HAP-1 (cell line): ENCODE measurements at places on chromosomes 2 and 18.

DNA sequence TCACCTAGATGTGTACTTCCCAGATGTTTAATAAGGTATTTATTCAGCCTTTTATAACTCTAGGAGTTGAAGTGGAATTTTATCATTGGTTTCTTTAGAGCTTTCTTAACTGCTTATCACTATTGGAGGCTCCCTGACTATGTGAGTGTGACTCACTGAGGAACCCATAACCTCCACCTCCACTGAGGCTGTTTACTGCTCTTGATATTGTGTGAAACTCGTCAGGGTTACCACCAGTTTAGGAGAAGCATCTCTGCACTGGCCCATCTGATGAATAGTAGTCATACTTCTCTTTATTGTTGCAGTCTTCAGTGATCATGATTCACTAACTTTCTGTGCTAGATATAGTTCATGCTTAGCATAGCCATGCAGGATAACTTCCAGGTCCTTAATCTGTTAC, 79.6 kb upstream of the UBXN4 start:
- no peak for DNase-seq

DNA sequence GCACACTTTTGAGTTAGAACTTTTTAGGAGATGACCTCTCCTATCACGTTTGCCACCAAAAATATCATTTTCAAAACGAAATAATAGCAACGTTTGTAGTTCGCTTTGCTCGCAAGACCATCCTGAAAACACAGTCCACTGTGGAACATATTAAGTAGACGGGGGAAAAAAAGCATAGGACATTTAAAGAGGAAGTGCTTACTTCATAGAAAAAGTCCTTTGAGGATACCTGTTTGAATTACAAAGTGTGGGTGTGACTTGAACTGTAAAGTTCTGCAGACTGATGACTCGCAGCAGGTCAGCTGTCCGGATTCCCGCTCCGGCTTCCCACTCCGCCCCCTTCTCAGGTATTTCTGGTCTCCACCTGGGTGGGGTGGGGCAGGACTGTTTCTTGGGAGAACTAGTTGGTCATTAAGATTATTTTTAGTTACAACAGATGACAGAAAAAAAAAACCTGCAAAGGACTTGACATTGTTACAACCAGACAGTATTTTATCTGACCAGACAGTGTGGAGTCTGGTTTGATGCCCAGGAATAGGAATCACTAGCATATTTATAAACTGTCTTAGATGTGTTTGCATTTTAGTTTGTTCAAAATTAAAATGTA, 13.3 kb downstream of the CNOT11 start:
- no peak for DNase-seq

- no peak for DNase-seq
Measured at GRCh38 chr2:29687121-29687520, 234.3 kb downstream of the ALK start.

GRCh38 chr2:162053066-162053807, 20.8 kb downstream of the DPP4 start:
- peak; percentile 76 for DNase-seq

- DNase-seq = no peak
Measured at GRCh38 chr2:190831941-190832340, 48.7 kb upstream of the GLS start.

DNA sequence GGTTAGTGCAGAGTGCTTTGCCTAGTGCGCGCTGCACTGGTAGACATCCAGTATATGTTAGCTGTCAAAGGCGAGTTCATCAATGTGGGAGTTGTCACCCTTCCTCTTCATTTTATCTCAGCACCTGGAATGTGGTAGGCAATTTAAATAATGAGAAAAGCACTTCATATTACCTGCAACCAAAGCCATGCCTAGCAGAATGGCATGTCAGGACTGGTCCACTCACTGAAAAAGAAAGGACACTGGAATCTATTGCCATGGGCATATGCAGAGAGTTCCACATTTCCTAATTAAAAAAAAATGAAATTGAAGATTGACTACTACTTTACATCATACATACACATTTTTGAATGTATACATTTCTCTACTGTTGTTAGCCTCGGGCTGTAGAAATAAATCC, 139.6 kb downstream of the PAX3 start:
- DNase-seq = no peak
